ENCODE measurements at places on chromosomes 6 and 20.

DNA sequence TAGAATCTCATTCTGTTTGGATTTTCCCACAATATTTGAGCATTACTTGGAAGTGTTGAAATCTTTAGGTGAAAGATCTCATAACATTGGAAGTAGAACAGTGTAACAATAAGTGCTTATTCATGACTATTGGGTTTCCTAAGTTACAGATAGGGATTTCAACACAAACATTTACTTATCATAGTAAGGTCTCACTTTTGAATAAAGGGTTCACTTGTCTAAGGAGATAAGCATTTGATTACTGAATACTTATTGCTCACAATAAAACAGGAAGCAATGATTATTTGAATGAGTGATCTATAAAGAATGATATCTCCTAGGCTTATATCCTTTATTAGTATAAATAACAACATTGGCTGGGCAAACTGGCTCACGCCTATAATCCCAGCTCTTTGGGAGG, 14.8 kb downstream of the DDX43 start:
- H3K4me1 ChIP-seq: no peaks in the 10 kb centered on the region
- H3K27me3 ChIP-seq: no peaks in the 10 kb centered on the region
- no peak overlapping the region for H3K4me3 ChIP-seq
- no peak for DNase-seq
- H3K27ac ChIP-seq: no peak overlapping the region
- no peaks in the 10 kb centered on the region for H3K36me3 ChIP-seq

GRCh38 chr6:147154454-147154853, 49.8 kb upstream of the STXBP5 start:
- no peak overlapping the region for H3K4me3 ChIP-seq
- no peak for DNase-seq
- no peaks in the 10 kb centered on the region for H3K36me3 ChIP-seq
- H3K27ac ChIP-seq: no peak overlapping the region

- H3K36me3 ChIP-seq: peaks cover 9% of the 10 kb centered on the region
- no peak overlapping the region for H3K4me3 ChIP-seq
- no peaks in the 10 kb centered on the region for H3K4me1 ChIP-seq
- DNase-seq: no peak
- peaks cover 1% of the 10 kb centered on the region for H3K27me3 ChIP-seq
Measured at GRCh38 chr6:71333050-71333449, 44.4 kb downstream of the OGFRL1 start.

- no peak overlapping the region for H3K4me3 ChIP-seq
- DNase-seq: no peak
- H3K27me3 ChIP-seq: no peaks in the 10 kb centered on the region
- peak overlapping the region; percentile 65 for H3K27ac ChIP-seq
Measured at GRCh38 chr20:51930775-51931174, 128.5 kb upstream of the SALL4 start.

- no peak for DNase-seq
- peaks cover 8% of the 10 kb centered on the region for H3K36me3 ChIP-seq
- no peak overlapping the region for H3K4me3 ChIP-seq
- no peak overlapping the region for H3K27ac ChIP-seq
- no peaks in the 10 kb centered on the region for H3K27me3 ChIP-seq
Measured at GRCh38 chr20:51500311-51500710, 42.2 kb downstream of the NFATC2 start.

DNA sequence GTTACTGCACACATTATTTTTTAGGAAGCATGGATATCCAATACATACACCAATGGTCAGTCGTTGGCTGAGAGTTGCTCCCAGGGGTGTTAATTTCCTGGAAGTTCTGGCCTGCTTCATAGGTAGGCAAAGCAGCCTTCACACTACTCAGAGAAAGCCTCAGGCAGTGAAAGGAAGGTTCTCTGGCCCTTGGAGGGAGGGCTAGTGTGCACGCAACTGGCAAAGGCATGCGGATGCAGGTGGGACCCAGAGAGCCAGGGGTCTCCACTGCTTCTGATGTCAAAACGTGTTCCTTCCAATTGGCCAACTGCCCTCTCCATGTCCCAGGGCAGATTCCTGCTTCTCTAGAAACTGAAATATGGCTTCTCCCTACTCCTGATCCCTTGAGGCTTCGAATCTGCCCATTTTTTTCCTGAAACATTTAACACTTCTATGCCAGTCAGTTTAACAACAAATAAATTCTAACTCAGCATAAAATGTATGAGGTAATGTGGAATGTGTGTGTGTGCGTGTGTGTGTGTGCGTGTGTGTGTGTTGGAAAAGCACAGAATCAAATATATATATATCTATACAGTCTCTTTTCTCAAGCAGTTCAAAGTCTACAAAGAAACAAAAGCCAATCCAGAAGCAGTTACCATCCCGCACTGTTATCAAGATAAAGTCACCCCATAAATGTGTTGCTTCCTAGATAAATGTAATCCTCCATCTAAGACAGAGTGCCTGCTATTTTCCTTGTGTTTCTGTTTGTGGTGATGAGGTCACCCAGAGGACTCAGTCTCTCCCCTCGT, 94.0 kb upstream of the HIVEP1 start:
- peak overlapping the region; percentile 18 for H3K4me3 ChIP-seq
- DNase-seq: no peak
- H3K4me1 ChIP-seq: peaks cover 48% of the 10 kb centered on the region
- H3K27ac ChIP-seq: peak overlapping the region; percentile 98
- no peaks in the 10 kb centered on the region for H3K27me3 ChIP-seq
- peaks cover 4% of the 10 kb centered on the region for H3K36me3 ChIP-seq

DNA sequence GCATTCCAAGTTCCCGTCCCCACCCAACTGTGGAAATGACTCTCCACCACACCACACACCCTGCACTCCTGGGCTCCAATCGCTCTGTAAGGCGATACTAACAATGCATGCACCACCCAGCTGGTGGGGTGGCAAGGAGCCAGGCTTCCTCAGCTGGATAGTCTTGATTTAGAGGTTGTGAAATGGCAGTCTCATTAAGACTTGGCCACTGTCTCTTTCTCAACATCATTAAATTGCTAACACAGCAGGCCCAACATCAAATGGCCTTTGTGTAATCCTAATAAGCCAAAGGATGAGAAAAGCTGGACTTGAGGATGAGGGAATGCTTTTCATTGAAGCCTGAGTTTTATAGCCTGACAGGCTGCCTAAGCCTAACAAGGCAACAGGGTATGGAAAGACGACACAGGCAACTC, 223.7 kb downstream of the GMDS start:
- peaks cover 25% of the 10 kb centered on the region for H3K4me1 ChIP-seq
- H3K36me3 ChIP-seq: peaks cover 4% of the 10 kb centered on the region
- DNase-seq: no peak
- no peak overlapping the region for H3K27ac ChIP-seq
- H3K4me3 ChIP-seq: no peak overlapping the region

DNA sequence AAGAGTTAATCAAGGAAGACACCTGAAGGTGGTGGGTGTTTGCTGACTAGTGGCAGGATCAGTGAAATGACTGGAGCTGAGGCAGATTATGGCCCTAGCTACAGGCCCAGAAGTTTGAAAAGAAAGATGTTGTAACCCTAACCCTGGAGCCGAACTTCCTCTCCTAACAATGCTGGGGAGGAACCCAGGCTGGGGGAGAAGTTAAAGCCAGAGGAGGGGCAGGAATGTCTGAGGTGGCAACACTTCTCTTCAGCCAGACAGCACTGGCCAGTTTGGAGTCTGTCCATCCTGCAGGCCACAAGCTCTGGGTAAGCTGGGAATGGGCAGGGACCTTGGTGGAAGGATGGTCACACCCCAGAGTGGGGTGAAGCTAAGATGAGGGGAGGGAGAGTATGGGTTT, at the start of gene LST1:
Gene LST1, plus strand, starts transcription at position 270 of the 400 bp plus-strand sequence. CDS start 1,023 bp downstream, outside the sequence.
- H3K4me1 ChIP-seq: peaks cover 9% of the 10 kb centered on the region
- no peak for DNase-seq
- H3K27ac ChIP-seq: no peak within 1 kb of the TSS
- no peak within 1 kb of the TSS for H3K4me3 ChIP-seq
- no peaks in the 10 kb centered on the region for H3K36me3 ChIP-seq

- H3K4me1 ChIP-seq: no peaks in the 10 kb centered on the region
- no peaks in the 10 kb centered on the region for H3K36me3 ChIP-seq
- no peak overlapping the region for H3K4me3 ChIP-seq
- peak; percentile 57 for DNase-seq
- H3K27ac ChIP-seq: no peak overlapping the region
Measured at GRCh38 chr20:36344517-36345132, 38.5 kb downstream of the DLGAP4 start.

DNA sequence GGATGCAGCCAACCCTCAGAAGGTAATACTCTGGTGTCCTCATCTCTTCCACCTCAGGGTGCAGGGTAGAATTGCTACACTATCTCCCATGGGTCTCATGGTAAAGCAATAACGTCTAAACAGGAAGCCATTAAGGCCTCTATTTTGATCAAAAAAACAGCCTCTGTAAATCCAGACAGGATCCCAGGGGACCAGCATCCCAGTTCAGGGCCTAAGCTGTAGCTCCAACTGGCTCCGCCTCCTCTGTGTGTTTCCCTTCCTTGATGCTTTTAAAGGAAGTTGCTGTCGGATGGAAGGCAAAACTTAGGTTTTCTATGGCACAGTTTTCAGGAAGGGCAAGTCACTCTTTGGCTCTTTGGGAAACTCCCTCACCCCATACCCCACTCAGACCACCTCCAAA, 222.0 kb downstream of the MAFB start:
- no peak for DNase-seq
- peaks cover 24% of the 10 kb centered on the region for H3K4me1 ChIP-seq
- H3K27me3 ChIP-seq: no peaks in the 10 kb centered on the region
- no peak overlapping the region for H3K27ac ChIP-seq
- no peak overlapping the region for H3K4me3 ChIP-seq

- peaks cover 49% of the 10 kb centered on the region for H3K27me3 ChIP-seq
- no peak for DNase-seq
- H3K4me1 ChIP-seq: peaks cover 16% of the 10 kb centered on the region
- no peak overlapping the region for H3K27ac ChIP-seq
Measured at GRCh38 chr6:13485923-13486562, 1.4 kb downstream of the GFOD1 start.

- no peaks in the 10 kb centered on the region for H3K27me3 ChIP-seq
- no peak overlapping the region for H3K27ac ChIP-seq
- H3K4me3 ChIP-seq: no peak overlapping the region
- H3K4me1 ChIP-seq: peaks cover 22% of the 10 kb centered on the region
Measured at GRCh38 chr20:11867291-11867919, 50.3 kb upstream of the BTBD3 start.

DNA sequence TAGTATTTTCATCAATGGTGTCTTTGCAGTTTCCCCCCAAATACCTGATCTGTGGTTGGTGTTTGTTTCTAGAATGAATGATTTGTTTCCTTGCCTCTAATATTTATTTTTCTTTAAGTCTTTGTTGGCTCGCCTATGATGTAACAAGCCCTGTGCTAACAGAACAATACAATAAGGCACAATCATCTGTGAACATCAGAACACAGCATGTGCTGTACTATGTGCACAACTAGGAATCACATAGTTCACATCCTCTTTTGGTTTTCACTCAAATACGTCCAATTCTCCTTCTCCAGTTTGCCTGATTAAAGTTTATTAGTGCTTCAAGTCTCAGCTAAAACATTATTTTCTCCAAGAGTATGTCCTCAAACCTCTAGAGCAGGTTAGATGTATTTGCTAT, 613.1 kb downstream of the EPHA7 start:
- H3K27ac ChIP-seq: no peak overlapping the region
- no peaks in the 10 kb centered on the region for H3K36me3 ChIP-seq
- DNase-seq: no peak
- H3K4me3 ChIP-seq: no peak overlapping the region
- H3K27me3 ChIP-seq: no peaks in the 10 kb centered on the region

DNA sequence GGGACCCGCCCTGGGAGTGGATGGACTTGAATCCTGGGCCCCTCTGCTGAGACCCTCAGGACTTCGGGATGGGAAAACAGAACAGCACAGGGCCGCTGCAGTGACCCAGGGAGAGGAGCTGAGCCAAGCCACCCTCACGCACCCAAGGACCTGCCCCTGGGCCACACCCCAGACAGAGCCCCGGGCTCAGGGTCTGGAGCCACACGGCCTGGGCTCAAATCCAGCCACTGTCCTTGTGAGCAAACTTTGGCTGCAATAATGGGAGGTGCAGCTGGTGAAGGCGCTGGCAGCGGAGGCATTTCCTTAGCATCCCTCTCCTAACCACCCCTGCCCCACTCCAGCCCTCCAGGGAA, 207.7 kb downstream of the PREX1 start:
- H3K4me1 ChIP-seq: peaks cover 23% of the 10 kb centered on the region
- peak overlapping the region; percentile 71 for H3K4me3 ChIP-seq
- H3K27me3 ChIP-seq: peaks cover 2% of the 10 kb centered on the region
- no peak overlapping the region for H3K27ac ChIP-seq

DNA sequence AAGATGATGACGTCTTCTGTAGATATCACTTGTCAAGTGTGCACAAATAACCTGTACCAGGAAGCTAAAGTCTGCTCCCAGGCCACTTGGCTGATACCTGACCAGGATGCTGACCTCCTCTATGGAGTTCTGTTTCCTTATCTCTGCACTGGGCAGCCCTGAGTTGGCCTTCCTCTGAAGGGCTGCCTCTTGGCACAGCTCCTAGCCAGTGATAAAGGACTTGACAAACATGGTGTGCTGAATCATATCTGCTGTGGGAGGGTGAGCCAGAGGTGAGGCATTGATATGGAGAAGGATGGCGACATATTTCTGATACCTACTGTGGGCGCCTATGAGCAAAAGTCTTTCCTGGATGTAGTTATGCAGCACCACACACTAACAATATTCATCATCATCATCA, 32.8 kb upstream of the FOXA2 start:
- H3K27ac ChIP-seq: no peak overlapping the region
- DNase-seq: no peak
- no peaks in the 10 kb centered on the region for H3K4me1 ChIP-seq
- no peaks in the 10 kb centered on the region for H3K36me3 ChIP-seq
- no peak overlapping the region for H3K4me3 ChIP-seq

- DNase-seq: no peak
- peaks cover 6% of the 10 kb centered on the region for H3K4me1 ChIP-seq
- no peaks in the 10 kb centered on the region for H3K27me3 ChIP-seq
- no peak overlapping the region for H3K4me3 ChIP-seq
- H3K27ac ChIP-seq: no peak overlapping the region
- H3K36me3 ChIP-seq: no peaks in the 10 kb centered on the region
Measured at GRCh38 chr6:12420626-12421025, 130.5 kb downstream of the EDN1 start.

DNA sequence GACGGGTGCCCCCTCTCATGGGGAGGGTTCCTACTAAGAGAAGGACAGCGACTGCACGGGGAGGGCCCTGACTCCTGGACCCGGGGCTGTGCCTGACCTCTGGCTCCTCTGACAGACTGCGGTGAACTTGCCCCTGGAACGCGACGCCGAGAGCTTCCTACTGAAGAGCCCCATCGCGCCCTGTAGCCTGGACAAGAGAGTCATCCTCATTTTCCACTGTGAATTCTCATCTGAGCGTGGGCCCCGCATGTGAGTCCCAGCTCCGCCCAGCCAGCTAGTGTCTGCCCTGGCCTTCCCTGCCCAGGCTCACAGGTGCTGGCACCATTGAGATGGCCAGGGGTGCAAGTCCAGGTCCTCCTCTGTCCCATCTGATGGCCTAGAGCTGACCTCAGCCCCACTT, 7.2 kb downstream of the CDC25B start:
- DNase-seq: no peak
- H3K27me3 ChIP-seq: no peaks in the 10 kb centered on the region
- H3K36me3 ChIP-seq: peaks cover 20% of the 10 kb centered on the region
- H3K4me3 ChIP-seq: no peak overlapping the region
- H3K27ac ChIP-seq: no peak overlapping the region

- DNase-seq: no peak
- H3K36me3 ChIP-seq: no peaks in the 10 kb centered on the region
Measured at GRCh38 chr6:149895833-149896271, 2.1 kb downstream of the RAET1E start.

Data from mesothelial cell of epicardium (in vitro differentiated cells).